ENCODE measurements at places on chromosomes 12 and 14.

DNA sequence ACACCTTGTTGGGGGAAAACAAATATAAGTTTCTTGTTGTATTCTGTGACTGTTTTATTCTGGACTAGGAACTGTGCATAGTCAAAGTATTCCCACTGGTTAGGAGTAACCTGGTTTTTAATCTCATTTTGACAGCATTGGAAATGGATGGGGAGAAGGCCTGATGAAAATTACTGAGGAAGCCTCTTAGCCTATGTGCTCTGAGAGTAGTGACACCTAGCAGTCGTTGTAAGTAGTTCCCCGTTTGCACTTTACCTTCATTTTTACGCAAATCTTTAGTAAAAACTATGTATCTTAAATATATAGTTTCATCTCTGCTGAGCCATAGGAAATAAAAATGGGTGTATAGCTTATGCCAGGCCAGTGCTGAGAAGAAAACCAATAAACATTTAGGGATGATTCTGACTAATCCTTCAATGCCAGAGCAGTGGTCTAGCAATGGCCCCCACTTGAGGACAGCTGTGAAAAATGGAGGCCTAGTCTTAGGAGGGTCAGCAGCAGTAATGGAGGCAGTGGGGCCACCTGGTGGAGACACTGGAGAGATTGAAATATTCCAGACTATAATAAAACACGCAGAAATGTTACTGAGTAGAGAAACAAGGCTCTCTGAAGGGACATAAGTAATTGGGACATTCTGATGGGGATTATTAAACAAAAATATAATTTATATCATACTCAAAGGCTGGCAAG is 133.2 kb upstream of the NOVA1 start:
- DNase-seq = no peak

- DNase-seq = no peak
These were observed 850.0 kb upstream of the FBXO33 start for GRCh38 chr14:40282196-40282595.

DNA sequence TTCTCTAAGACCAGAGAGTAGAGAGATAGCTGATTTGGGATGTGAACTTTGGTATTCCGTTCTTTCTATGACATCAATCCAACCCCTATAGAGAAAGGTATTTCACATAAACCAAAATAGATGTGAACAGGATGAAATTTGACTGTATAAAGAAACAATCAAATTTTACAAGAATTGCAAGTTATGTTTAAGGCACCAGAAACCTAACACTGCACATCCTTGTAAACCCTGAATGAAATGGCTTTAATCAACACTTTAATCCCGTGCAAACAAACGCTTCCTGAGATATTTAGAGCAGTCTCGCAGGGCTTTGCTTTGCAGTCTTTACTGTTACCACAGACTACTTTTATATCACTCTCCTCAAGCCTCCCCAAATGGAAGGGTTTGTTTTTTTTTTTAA is 125.1 kb downstream of the APAF1 start:
- no peak for DNase-seq

GRCh38 chr12:118742431-118742830 is 238.9 kb upstream of the SRRM4 start:
- DNase-seq = no peak

GRCh38 chr12:83866477-83866876 is 1046.1 kb downstream of the SLC6A15 start:
- DNase-seq = no peak

DNA sequence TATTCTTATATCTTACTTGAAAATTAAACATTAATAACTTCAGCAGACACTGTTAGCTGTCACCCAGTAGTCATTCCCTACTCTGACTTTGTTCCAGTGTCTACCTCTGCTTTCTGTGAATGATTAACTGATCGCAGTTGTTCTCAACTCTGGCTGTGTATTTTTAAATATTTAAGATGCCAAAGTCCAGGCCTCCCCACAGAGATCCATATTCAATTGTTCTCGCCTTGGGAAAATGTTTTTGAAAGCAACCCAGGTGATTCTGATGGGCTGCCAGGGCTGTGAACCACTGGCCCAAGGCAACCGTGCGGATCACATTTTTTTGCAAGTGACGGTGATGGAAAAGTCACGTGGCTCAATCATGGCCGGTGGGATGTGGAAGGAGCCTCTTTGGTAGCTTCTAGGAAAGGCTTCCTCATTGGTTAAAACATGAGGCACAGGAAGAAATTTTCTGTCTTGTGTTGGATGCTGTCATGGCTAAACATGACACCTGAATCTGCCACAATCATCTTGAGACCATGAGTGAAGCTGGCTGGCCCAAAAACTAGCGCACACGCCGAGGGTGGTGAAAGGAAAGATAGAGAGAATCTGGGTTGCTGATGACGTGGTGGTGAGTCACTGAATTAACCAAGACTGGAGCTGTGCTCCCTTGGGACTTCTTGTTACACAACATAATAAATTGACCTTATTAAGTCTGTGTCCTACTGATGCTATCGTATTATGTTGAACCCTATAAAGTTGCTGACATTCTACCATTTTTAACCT is 37.2 kb downstream of the RDH12 start:
- DNase-seq = no peak

GRCh38 chr12:34405286-34406227 is 383.3 kb downstream of the ALG10 start:
- peak; percentile 2 for DNase-seq

GRCh38 chr12:128613837-128614590 is 209.7 kb downstream of the SLC15A4 start:
- DNase-seq = no peak

DNA sequence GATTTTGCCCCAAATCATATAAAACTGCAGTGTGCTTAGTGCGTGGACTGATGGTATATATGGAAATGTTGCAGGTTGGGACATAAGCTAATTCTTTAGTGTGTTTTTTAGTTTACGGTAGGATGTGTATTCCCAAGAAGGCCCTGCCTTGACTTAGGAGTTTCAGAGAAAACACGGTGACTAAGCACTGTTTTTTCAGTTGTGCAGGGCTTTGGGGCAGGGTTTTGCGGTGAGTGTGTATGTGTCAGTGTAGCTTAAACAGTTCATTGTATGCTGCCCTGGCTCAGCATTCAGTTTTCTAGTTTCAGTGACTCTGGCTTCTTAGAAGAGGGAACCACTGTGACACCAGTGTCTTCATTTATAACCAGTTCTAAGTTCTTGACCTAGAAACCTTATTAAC is 101.2 kb downstream of the AKAP6 start:
- no peak for DNase-seq

- DNase-seq = no peak
These were observed 293.0 kb upstream of the NAV3 start for GRCh38 chr12:77537663-77538062.

DNA sequence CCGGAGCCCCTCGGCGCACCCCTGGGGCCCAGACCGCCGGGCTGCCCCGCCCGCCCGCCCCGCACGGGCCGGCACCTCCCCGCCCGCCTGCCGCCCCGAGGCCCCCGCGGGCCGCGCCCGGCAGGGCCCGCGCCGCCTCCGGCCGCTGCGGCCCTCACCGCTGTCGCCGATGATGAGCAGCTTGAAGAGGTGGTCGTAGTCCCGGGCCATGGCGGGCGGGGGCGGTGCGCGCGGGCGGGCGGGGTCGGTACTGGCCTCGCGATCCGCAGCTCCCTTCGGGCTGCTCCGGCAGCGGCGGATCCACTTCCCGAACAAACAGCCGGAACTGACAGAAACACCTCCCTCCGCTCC is at the start of gene RAB35:
Gene RAB35 (minus strand): TSS at position 313 of the 351 bp plus-strand sequence. CDS start 103 bp downstream, at position 210.
- DNase-seq = no peak

GRCh38 chr12:4794491-4794890 is 74.3 kb downstream of the GALNT8 start:
- no peak for DNase-seq
